ENCODE measurements at places on chromosomes 7 and 10. TPM values are rescaled to one million over a fixed set of nuclear protein-coding genes. Genes with fewer than 3 reads are reported as not detected.
A peak's percentile ranks its signal among the peaks of the same experiment; 100 is the strongest.

- DNase-seq = no peak
Measured at GRCh38 chr7:787332-788240, 44.7 kb upstream of the SUN1 start.

DNA sequence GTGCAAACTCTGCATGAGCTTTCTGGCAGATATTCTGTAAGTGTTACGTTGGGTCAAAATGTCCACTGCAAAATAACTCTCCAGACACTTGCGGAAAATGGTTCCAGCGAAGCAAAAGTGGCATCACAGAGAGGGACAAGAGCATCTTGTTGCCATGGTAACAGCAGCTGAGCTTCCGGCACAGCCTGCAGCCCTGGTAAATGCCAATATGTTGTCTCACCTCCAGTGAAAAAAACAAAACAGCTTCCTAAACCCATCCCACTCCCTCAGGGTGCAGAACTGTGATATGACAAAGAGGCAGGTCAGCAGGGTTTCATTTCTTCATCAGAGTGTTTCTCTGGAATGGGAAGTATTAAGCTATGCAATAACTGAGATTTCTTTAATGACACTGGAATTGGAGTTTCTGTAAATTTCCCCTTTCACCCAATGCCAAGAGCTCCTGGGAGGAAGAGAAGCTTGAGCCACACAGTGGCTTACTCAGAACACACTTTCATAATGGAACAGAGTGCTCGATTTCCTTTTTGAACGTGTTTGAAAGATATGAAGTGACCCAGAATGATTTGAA is 65.6 kb downstream of the FOXI2 start:
- no peak for DNase-seq

GRCh38 chr7:30911561-30911969 is at the start of gene AQP1:
Gene AQP1, plus strand, starts transcription at chr7:30911853. Its CDS starts 57 bp downstream, at chr7:30911910.
- DNase-seq = peak; percentile 96

- no peak for DNase-seq
Measured at GRCh38 chr10:63106111-63106755, 26.9 kb upstream of the NRBF2 start.

- no peak for DNase-seq
Measured at GRCh38 chr7:47432671-47433563, 149.0 kb downstream of the TNS3 start.

DNA sequence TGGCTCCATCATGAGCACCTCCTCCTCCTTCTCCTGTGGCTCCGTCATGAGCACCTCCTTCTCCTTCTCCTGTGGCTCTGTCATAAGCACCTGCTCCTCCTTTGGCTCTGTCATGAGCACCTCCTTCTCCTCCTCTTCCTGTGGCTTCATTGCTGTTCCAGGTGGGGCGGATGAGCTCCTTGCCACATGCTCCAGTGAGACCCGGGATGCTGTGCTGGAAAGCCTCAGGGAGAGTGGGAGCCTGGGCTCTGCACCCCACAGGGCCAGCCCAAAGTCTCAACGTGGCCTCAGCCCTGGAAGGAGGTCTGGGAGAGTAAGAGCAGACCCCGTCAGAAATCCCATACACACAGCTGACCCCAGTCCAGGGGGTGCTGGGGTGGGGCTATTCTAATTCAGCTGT is 380.7 kb downstream of the TCERG1L start:
- DNase-seq = no peak

- peak; percentile 39 for DNase-seq
Measured at GRCh38 chr7:5357951-5358350, 65.7 kb downstream of the TNRC18 start.

GRCh38 chr10:110259317-110259716 is 45.4 kb downstream of the SMNDC1 start:
- DNase-seq = no peak

GRCh38 chr10:28939281-28940157 is 262.2 kb downstream of the BAMBI start:
- DNase-seq = peak; percentile 82

DNA sequence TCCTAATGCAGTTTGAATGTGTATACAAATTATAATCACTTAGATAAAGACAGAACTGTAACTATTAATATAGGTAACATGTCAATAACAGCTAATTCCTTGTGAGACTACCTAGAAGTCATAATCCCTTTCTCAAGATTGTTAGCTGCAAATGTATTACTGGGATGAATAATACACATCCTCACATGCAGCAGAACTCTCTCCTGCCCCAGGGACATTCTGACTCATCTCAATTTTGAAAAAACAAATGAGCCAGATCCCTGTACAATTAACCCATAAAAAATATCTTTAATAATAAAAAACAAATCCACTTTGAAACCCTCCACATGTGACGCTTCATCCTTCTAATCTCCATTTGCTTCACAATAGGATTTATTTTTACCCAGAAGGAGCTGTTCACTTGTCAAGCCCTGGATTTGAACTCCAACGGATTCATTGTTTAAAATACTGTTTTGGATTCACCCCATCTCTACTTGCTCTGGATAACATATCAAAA is 428.4 kb upstream of the TEX47 start:
- no peak for DNase-seq

DNA sequence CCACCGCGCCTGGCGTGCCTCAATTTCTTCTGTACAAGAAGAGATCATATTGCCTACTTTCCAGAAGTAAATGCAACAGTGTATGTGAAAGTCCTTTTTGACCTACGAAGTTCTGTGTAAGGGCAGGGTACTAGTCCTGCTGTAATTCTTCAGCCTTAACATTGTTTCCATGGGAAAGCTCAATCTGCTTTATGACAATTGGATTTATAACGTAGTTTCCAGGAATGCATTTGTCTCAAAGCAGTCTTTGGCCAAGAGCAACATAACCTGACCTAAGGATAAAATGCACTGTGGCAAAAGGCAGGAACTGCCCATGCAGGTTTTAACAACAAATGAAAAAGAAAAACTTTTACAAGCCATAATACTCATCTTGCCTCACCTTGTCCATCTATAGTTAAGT is 108.1 kb upstream of the PODXL start:
- DNase-seq = no peak

DNA sequence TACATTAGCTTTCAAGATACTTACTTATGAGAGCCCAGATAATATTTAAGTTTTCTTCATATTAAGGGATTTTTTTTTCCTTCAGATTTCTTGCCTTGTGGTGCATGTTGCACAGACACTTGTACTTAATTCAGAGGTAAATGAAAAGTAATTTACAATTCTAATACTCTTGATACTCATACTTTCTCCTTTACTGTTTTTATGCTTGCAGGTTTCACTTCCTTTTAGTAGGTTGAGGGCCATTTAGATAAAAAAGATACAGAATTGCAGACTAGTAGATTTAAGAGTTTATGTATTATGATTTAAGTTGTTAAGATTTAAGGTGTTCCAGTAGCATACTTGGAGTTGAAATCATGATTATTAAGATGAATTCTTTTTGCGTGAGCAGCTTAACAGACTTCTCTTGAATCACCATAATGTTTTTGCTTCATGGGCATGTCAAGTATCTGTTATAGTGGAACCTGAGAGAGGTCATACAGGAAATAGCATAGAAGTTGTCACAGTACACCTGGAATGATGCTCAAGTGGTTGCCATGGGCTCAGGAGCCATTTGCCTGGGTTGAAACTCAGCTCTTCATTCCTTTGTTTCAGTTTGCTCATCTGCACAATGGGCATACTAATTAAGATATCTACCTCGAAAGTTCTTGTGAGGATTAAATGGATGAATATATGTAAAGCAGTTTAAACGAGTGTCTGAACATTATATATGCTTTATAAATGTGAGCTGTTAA is 174.8 kb upstream of the PRPS1L1 start:
- no peak for DNase-seq

DNA sequence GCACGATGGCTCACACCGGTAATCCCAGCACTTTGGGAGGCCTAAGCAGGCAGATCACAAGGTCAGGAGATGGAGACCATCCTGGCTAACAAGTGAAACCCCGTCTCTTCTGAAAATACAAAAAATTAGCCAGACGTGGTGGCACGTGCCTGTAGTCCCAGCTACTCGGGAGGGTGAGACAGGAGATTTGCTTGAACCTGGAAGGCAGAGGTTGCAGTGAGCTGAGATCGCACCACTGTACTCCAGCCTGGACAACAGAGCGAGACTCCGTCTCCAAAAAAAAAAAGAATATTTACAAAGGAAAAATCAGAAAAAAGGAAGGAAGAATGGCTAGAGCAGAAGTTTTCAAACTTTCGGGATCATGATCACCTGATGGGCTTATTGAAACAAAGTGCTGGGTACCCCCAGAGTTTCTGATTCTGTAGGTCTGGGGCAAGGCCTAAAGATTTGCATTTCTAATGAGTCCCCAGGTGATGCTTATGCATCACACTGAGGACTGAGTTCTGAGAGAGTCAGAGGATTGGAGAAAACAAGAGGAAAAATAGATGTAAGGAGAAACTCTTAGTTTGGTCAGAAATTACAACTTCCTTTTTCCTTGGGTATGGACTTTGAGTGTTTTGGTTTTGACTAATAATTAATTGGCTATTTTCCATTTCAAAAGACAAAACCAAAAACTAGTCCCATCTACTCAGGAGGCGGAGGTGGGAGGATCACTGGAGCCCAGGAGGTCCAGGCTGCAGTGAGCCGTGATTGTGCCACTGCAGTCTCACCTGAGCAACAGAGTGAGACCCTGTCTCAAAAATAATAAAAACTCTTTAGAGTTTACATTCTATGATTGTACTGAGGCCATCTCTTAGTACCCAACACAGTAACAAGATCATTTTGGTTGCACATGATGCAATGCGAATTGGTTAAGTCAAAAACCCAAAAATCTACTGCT is 14.4 kb downstream of the MARCHF5 start:
- no peak for DNase-seq

GRCh38 chr7:157502701-157503111 is 165.9 kb downstream of the DNAJB6 start:
- DNase-seq = no peak

DNA sequence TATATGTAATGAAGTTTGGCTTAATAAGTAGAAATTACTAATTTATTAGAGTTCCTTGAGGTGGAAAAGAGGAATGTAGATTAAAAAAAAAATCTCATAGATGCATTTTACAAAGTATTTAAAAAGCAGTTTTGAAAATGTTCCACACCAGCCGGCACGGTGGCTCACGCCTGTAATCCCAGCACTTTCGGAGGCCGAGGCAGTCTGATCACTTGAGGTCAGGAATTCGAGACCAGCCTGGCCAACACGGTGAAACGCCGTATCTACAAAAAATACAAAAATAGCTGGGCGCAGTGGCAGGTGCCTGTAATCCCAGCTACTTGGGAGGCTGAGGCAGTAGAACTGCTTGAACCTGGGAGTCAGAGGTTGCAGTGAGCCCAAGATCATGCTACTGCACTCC is 3.2 kb upstream of the CHRM2 start:
- no peak for DNase-seq

DNA sequence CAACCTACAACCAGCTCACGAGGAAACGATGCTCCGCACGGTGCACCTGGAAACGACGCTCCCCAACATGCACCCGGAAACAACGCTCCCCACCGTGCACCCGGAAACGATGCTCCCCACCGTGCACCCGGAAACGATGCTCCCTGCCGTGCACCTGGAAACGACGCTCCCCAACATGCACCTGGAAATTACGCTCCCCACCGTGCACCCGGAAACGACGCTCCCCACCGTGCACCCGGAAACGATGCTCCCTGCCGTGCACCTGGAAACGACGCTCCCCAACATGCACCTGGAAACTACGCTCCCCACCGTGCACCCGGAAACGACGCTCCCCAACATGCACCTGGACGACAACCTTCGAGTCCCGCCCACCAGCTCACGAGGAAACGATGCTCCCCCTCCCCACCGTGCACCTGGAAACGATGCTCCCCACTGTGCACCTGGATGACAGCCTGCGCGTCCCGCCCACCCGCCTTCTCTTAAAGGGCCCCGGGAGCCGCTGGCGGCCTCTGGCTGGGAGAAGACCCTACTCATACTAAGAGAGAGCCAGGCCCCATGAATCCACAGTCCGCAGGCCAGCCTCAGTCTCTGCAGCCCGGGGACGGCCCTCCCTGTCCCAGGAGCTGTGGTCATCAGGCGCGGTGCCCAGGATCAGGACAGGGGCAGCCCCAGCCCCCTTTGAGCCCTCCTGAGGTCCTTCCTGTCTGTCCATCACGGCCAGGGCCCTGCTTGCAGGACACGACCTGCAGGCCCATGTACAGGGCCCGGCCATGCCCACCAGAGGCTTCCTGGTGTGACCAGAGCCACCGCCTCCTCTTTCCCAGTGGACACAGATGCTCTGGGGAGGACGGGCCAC is 98.3 kb downstream of the PDGFA start:
- DNase-seq = no peak

DNA sequence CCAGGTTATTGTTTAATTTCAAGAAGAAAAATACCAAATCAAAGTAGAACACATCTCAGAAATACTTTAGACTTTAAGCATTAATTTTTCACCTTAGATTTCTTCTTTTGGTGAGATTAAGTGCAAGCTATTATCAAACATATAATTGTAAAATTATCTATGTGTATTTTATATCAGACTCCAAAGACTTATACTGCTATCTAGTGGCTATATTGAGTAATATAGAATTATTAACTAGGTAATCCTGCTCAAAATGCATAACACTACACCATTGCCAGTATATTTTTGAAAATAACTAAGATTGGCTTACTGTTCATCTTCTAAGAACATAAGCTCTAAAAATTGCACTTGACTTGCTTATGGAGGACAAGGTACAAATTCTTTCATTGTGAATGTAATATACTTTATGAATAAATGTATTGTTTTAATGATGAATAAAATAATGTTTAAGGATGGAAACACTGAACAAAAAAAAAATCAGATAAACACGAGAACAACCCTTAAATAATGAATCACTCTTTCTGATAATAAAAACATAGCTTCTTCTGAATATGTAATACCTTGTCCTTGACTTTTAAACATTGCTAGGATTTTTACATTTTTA is 86.7 kb upstream of the GNAI1 start:
- DNase-seq = peak; percentile 3

GRCh38 chr7:95577137-95577536 is 19.2 kb downstream of the PDK4 start:
- no peak for DNase-seq

- DNase-seq = no peak
Measured at GRCh38 chr10:4653160-4653559, 172.8 kb upstream of the AKR1E2 start.

DNA sequence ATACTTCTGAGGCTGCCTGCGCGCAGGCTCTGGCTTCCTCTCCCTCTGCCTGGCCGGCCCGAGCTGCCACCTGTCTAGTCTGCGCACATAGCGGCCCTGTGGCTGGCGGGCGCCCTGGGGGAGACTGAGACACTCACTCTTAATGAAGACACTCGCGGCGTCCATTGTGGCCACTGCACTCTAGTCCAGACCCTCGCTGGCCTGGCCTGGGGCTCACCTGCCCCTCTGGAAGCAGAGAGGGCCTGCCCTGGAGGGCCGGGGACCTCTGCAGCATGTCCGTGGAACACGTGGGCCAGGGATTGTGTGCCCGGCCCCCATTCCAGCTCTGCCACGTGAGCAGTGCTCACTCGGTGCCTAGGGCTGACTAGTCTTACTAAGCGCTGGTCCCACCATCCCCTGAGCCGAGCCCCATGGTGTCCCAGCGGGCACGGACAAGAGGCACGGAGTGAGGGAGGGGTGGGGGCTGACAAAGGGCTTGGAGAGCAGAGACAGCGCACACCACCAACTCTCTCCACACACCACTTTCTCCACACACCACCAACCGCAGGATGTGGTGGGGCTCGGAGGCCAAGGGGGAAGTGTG is 149.3 kb downstream of the ELFN1 start:
- DNase-seq = peak; percentile 43

Gene SUV39H2
- 16.6 TPM for total RNA-seq

Gene ACTL6B
- total RNA-seq = not detected

Gene FBXL13
- 1.3 TPM for total RNA-seq

Gene NPY
- total RNA-seq = not detected

Gene SH2B2
- total RNA-seq = 15.9 TPM

Gene FAM237B
- not detected for total RNA-seq

Measured in tongue (tissue), 3 donors.